Right kidney (tissue), 9 donors: ENCODE measurements at places on chromosomes 7 and 10.
A peak's percentile ranks its signal among the peaks of the same experiment; 100 is the strongest.

DNA sequence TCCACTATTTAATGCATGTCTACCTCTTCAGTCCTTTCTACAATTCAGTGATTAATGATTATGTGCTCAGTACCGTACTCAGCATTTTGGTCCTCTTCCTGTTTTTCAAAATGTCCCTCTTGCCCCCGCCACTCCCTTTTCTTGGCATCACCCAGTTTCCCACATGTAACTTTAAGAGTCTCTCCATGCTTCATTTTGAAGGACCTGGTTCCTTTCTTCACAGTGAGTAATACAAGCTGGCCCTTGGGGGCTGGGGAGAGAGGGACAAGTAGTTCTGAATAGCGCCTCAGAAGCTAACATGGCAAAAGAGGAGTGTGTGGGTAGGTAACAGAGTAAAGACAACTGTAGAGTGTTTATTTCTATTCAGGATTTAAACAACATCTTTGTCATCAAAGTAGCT, 34.6 kb upstream of the SLIT1 start:
- DNase-seq: no peak

GRCh38 chr7:73353243-73353642, 25.3 kb downstream of the FKBP6 start:
- no peak for DNase-seq

DNA sequence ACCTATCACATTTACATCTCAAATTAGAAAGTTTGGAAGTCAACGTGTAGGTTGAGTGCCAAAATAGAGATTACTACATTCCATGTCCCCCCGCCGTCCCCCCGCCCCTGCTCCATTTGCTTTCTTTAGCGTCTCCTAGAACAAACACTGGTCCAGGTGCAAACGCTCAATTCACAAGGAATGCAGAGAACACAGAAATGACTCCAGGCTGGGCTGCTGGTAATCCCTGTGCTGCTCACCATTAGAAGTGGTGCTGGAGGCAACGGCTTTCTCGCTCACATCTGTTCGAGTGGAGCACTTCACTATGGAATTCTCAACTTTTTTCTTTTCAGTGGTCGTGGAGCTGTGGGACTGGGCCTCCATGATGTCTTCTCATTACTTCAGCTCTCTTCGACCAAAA, 14.1 kb downstream of the GLI3 start:
- no peak for DNase-seq

DNA sequence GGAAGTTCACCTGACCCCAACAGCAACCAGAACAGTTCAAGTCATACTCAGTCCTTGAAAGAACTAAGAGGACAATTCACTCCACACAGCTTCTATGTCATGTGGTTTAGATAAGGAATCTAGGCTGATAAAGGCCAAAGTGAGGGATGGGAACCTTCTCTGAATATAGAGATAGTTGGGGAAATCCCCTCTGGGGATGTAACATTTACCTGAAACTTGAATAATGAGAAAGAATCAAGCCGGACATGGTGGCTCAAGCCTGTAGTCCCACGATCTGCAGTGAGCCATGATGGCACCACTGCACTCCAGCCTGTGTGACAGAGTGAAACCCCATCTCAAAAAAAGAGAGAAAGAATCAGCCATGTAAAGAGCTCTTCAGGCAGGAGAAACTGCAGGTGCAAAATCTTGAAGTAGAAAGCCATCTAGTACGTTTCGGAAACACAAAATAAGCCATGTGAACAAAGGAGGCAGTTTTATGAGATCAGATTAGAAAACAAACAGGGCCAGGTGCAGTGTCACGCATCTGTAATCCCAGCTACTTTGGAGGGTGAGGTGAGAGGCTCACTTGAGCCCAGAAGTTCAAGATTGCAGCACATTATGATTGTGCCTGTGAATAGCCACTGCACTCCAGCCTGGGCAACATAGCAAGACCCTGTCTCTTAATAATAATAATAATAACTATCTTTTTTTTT, 4.5 kb upstream of the DNMBP start:
- DNase-seq: no peak

DNA sequence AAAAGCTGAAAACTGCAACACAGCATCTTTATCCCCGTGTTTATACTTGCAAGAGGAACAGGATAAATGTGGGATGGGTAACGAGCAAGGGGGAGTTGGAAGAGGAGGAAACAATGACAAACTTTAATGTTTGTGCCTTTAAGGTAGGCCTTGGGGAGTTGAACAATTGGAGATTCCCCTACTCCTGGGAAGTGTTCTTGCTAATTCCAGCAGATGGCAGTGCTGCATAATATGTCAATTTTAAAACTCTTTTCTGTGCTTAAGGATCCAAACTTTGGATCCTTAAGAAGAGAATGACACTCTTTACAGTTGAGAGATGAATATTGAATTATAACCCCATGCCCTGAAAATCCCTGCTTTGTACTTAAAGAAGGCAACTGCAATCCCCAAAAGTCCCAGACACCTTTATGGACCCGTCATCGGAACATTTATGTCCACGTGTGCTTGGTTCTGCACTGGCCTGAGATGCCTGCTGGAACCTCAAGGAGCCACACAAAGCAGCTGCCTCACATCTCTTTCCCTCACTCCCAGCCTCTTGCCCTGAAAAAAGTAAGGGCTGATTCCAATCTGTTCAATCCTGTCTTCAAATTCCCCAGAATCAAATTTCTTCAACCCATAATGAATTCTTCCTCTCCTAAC, 12.0 kb downstream of the IFIT5 start:
- DNase-seq: peak; percentile 47

- DNase-seq: no peak
These were observed 312.0 kb downstream of the WDR37 start for GRCh38 chr10:1367938-1368841.

DNA sequence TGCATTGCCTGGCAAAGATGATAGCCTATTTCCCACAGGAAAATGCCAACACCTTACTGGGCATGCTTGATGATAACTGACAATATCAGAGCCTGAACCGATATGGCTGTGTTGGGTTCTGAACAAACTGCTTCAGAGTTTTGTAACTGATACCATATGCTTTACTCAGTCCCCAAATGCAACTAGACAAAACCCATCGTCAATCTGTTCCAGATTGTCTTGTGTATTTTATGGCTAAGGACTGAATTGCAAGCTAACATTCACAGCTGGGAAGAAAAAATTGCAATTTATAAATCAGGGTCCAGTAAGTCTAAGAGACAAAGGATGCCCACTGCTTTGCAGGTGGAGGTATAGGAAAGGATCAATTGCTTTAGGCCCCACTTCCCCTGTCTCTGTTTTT, 116.8 kb upstream of the WNT16 start:
- DNase-seq: no peak

DNA sequence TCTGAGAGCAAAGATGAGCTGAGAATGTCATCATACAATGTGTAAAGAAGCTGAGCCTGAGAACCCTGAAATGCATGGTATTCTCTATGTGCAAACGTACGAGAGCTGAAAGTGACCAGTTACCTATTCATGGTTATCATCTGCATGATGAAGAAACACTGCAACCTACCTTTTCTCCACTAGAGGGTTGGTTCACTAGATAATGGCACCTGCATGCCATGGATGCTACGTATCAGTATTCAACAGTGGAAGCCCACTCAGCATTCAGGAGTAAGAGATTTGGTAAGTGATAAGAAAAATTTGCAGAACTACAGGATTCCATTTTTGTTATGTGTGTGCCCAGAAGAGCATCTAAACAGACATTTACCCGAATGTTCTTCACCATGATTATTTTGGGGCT, 145.4 kb downstream of the PTPRN2 start:
- no peak for DNase-seq

DNA sequence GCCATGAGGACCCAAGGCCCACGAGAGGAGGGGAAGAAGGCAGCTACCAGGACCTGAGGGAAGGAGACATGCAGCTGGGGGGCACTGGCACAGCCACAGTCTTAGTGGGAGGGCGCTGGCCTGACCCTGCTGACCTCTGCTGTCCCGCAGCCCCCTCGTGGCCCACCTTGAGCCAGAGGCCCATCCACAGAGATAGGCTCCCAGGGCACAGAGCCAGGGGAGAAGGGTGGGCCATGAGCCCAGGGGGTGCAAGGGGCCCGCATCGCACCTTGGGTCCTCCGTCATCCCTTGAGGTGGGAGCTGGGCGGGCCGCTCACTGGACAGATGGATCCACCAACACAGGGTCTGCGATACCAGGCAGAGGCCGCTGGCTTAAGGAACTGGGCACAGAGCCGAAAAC, 387.7 kb upstream of the PFKP start:
- no peak for DNase-seq
